ENCODE measurements at places on chromosomes 16 and 17.

DNA sequence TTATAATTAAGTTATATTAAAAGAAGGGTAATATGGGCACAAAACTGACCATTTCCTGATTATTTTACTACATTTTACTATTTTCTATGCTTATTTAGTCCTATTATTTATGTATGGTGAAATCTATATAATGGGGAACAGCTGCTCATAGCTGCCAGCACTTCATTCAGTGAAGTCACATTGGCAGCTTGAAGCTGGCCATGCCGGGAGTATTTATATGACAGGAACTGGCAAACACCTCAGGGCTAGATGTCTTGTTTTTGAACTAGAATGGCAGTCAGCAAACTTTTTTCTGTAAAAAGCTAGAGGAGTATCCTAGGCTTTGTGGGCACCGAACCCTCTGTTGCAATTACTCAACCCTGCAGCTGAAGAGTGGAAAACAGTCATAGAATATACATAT, 104.1 kb downstream of the CDH13 start:
- peaks cover 6% of the 10 kb centered on the region for H3K36me3 ChIP-seq
- H3K27me3 ChIP-seq, result no peaks in the 10 kb centered on the region
- no peak overlapping the region for H3K4me3 ChIP-seq
- no peak overlapping the region for H3K27ac ChIP-seq
- no peak for DNase-seq

GRCh38 chr16:12225806-12226465, 249.4 kb downstream of the SNX29 start:
- no peak overlapping the region for H3K27ac ChIP-seq
- H3K27me3 ChIP-seq, result no peaks in the 10 kb centered on the region
- no peak for DNase-seq
- no peaks in the 10 kb centered on the region for H3K36me3 ChIP-seq
- no peak overlapping the region for H3K4me3 ChIP-seq
- H3K4me1 ChIP-seq, result peaks cover 11% of the 10 kb centered on the region

DNA sequence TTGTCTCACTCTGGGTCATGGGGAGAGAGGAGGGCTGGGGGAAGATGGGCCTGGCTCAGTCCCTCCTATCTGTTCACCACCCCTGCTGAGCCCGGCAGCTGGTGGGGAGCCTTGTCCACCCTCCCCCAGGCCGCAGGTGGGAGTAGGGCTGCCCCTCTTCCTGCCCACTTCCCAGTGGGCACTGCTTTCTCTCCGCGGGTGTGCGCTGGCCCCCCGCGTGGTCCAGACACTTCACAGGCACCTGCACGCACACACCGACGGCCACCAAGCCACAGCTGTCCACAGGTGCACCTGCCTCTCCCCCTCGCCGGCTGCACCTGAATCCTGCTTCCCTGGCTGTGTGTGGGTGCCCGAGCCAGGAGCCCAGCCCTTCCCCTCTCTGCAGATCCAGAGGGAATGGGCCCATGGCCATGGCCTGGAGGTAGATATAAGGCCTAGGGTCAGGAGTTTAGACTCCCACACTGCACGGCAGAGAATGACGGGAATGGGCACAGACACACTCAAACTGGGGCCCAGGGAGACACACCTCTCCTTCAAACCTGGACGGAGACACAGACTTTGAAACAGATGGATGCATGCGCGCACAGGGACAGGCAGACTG, 2.0 kb downstream of the NHERF2 start:
- DNase-seq, result no peak
- H3K27me3 ChIP-seq, result no peaks in the 10 kb centered on the region
- H3K4me1 ChIP-seq, result peaks cover 61% of the 10 kb centered on the region
- H3K27ac ChIP-seq, result peak overlapping the region; percentile 18
- peak overlapping the region; percentile 84 for H3K4me3 ChIP-seq

GRCh38 chr17:45227926-45228762, 6.5 kb downstream of the FMNL1 start:
- H3K27me3 ChIP-seq, result peaks cover under 1% of the 10 kb centered on the region
- no peak for DNase-seq
- H3K4me3 ChIP-seq, result no peak overlapping the region
- no peaks in the 10 kb centered on the region for H3K36me3 ChIP-seq
- H3K4me1 ChIP-seq, result peaks cover 45% of the 10 kb centered on the region

DNA sequence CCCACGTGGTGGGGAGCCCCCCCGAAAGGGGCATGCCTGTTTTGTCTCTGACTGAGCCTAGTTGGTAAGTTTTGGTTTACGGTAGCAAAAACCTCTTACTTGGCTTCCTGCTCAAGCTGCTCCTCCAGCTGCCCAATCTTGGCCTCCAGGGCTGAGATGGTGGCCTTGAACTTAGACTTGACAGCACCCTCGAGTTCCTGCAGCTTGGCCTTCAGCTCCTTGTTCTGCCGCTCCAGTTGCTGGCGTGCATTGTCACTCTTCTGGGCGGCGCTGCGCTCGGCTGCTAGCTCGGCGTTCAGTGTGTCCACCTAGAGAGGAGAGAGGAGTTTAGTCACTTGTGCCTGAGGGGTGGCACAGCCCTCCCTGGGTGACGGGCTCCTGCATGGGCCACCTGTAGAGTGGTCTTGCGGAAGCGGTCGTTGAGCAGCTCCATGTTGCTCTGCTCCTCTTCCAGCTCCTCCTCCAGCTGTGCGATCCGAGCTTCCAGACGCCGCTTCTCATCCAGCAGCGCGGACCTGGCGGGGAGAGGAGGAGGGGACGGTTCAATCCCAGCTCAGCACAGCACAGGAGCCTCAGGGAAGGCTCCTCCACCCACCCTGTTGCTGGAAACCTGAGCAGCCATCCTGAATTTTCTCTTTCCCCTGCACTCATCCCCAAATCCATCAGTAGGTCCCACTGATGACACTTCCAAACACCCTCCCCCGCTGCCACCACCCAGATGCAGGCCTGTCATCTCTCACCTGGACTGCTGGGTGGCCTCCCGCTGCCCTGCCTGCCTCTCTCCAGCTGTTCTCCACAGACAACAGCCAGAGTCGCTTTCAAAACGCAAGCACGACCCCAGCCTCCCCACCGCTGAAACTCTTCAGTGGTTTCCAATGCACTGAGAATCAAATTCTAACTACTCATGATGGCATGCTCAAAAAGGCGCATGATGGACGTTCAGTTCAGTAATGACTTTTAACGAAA, 44.6 kb downstream of the NDEL1 start:
- peaks cover 69% of the 10 kb centered on the region for H3K36me3 ChIP-seq
- H3K27me3 ChIP-seq, result no peaks in the 10 kb centered on the region
- no peak overlapping the region for H3K4me3 ChIP-seq
- H3K4me1 ChIP-seq, result no peaks in the 10 kb centered on the region
- H3K27ac ChIP-seq, result no peak overlapping the region

DNA sequence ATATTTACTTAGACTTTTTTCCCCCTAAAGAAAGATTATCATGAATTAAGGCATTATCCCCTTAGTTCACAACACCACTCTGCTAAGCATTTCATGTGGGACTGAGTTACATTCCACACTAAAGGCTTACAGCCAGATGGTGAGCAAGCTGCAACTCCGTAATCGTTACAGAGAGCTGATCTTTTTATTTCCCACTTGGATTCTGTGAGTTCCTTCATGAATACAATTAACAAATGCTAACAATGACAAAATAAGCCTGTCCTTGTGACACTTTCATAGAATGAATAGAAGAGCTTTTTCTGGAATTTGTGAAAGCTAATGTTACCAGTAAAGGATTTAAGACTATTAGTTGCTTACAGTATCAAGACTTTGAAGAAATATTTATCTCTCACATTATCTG, 8.7 kb downstream of the OGFOD1 start:
- peaks cover 2% of the 10 kb centered on the region for H3K4me1 ChIP-seq
- no peak for DNase-seq
- no peaks in the 10 kb centered on the region for H3K27me3 ChIP-seq
- no peak overlapping the region for H3K27ac ChIP-seq

- H3K36me3 ChIP-seq, result no peaks in the 10 kb centered on the region
- H3K27ac ChIP-seq, result no peak overlapping the region
- peak; percentile 78 for DNase-seq
- no peak overlapping the region for H3K4me3 ChIP-seq
- H3K4me1 ChIP-seq, result no peaks in the 10 kb centered on the region
Measured at GRCh38 chr17:58273453-58274104, 7.2 kb downstream of the MPO start.

- H3K36me3 ChIP-seq, result peaks cover 2% of the 10 kb centered on the region
- no peak for DNase-seq
- H3K27ac ChIP-seq, result peak overlapping the region; percentile 94
Measured at GRCh38 chr16:69131167-69131838, 1.1 kb downstream of the CHTF8 start.

- no peak overlapping the region for H3K4me3 ChIP-seq
- H3K27me3 ChIP-seq, result no peaks in the 10 kb centered on the region
- DNase-seq, result no peak
- H3K27ac ChIP-seq, result no peak overlapping the region
- no peaks in the 10 kb centered on the region for H3K36me3 ChIP-seq
Measured at GRCh38 chr17:33520426-33521330, 227.6 kb upstream of the ASIC2 start.
